Stimulated activated CD4-positive, alpha-beta T cell treated with anti-CD3 and anti-CD28 coated beads, Interleukin-4, amount 100 ng/mL, for 1 hour (primary cell): ENCODE measurements at places on chromosomes 1 and 21.

GRCh38 chr21:45478115-45478801, 64.0 kb downstream of the SLC19A1 start:
- peak; percentile 79 for DNase-seq

GRCh38 chr1:159076438-159077119, at the start of gene AIM2:
Gene AIM2 (minus strand): TSS chr1:159076766. CDS start chr1:159073499, 3,267 bp downstream.
- peak; percentile 43 for DNase-seq

DNA sequence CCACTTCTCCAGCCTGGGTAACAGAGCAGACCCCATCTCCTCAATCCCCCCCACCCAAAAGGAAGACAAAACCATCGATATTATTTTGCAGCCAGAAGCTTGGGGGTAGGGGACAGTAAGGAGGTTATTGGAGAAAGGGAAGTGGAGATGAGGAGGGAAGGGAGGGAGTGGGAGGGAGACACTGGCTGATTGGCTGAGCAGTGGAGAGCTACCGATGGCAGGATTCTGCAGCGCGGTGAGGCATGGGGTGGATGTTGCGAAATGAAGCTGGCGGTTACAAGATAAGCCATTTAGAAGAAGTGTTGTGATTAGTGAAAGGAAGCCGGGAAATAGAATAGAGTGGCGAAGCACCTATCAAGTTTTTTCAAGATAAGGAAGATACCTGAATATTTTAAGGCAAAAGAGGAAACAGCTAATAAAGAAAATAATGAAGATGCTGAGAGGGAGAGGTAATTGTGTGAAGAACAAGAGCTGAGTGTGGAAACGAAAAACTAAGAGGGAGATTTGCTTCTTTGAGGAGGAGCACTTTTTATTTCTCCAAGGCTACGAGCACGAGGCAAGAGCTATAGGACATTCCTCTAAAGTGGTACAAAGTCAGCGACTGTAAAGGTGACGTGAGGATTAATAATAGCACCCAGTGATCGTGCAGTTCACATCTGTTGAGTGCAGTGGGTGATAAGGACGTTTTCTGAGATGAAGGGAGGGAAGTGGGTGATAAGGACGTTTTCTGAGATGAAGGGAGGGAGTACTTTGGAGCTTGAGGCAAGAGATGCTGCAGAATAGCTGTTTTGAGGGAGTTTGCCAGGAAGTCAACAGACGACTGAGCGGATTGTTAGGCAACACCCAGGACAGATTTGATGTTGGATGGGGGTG, 103.2 kb upstream of the KIF26B start:
- DNase-seq, result peak; percentile 7

DNA sequence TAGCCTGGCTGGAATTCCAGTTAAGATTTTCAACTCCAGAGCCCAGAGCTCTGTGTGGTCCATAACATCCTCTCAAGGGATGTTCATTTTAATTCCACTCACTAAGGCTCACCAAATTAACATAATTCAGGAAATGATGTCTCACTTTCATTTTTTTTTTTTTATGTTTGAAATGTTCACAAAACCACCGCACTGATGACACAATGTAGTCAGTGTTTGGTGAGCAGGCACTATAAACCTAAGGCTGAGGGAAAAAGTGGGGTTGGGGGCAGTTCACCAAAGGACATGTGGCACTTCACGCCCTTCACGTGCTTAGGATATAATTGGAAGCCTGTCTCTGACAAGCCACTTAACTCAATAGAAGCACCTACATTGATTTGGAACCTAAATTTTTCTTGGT, 177.3 kb upstream of the CAMK1G start:
- DNase-seq, result no peak

DNA sequence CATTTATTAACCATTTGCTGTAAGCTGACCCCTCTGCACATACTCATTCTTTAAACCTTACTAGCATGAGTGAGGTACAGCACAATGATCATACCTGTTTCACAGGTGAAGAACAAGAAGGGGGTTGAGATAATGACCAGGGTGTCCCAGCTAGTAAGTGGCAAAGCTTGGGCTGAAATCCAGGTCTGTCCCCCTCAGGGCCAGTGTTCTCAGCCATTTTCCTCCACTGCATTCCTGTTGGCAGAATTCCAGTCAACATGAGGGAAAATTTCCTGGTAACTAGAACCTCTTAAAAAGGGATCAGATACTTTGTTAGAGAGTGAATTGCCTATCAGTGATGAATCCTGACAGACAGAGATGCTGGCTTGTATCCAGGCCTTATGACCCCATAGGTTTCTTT, 48.1 kb downstream of the SPATA46 start:
- DNase-seq, result no peak

- no peak for DNase-seq
These were observed 272.1 kb downstream of the FAM72C start for GRCh38 chr1:143699731-143700130.

DNA sequence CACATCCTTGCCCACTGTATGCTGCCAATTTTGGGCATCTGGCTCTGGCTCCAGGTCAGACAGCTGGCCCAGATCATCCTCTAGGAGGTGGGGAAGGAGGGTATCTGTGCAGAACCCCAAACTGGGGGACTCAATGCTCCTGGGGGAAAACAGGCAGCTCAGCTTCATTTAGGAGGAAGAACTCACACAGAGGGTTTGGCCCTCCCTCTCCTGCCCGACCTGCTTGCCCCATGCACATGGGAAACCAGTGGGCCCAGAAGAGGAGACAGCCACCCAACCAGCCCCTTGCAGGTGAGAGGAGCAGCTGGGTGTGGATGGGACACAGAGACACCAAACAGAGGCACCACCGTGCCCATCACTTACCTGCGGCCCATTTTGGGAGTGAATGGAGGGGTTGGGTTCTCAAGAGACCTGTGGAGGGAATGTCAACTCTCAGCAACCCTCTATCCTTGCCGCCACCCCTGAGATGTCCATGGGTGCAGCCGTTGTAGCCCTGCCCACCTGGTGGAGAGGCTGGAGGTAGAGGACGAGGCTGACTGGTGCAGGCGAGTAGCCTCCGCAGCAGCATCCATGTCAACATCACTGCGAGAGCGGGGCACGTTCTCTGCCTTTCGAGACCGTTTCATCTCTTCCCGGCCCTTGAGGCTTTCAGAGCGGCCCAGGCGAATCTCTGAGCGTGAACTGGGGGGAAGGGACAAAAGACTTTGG, 27.5 kb downstream of the LRRC71 start:
- no peak for DNase-seq

GRCh38 chr1:37730376-37730775, 34.5 kb downstream of the EPHA10 start:
- no peak for DNase-seq

GRCh38 chr1:71339238-71339637, 258.4 kb upstream of the ZRANB2 start:
- no peak for DNase-seq

- no peak for DNase-seq
These were observed 500.7 kb upstream of the NFIA start for GRCh38 chr1:60581455-60582220.

- no peak for DNase-seq
These were observed 194.3 kb downstream of the RPS6KC1 start for GRCh38 chr1:213245260-213245910.
